ENCODE measurements at places on chromosomes 6 and 20.
A peak's percentile ranks its signal among the peaks of the same experiment; 100 is the strongest.

DNA sequence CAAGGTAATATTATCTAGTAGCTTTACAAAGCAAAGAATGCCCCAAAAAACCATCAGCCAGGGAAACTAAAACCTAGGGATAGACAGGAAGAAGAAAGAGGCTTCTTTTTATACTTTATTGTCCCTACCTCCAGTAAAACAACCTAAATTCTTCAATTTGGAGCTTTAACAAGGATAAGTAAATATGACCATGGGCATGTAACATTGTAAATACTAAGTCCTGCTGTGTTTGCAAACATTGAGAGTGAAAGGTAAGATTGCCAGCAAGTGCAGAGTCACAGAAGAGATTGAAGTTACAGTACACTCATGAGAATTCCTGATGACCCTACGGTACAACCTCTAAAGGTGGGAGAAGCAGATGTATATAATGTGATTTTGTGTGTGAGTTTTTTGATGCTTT is 117.2 kb downstream of the FOXO3 start:
- DNase-seq, result no peak

DNA sequence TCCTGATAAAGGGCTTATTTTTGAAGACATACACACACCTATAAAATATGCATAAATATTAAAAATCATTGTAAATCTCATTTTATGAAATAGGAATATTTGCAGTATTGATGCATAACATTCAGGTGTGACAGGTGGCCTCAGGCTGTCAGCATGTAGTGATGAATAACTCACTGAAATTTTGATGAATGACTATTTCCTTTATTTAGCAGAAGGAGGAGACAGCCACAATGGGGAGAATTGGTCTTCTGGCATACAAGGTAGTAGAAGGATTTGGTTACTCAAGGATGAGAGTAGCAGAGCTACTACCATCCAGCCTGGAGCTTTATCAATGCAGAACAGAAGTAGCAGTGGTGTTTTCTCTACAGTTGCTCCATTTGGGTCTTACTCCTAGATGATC is 47.2 kb downstream of the RGS17 start:
- DNase-seq, result no peak

- no peak for DNase-seq
Observed at GRCh38 chr20:46168438-46168837, 50.3 kb downstream of the CD40 start.

- no peak for DNase-seq
Observed at GRCh38 chr6:89818977-89819335, 638 bp downstream of the MDN1 start.

DNA sequence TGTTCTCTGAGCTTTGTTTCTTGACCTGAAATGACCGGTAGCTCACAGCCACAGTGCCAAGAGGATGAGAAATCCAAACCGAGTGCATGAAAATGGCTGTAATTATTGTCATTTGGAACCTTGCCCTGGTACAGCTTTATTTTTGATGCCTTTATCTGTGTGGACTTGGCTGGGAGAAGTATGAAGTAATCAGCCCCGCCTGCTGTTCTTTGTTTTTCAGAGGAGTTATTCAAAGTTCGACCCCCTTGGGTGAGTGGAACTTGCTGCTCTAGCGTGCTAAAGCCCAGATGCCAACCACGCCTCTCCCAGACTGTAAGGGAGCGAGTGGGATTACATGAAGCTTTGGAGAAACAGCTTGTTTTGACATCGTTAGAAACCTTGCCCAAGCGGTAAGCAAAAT is 48.3 kb downstream of the ECT2L start:
- DNase-seq, result no peak

DNA sequence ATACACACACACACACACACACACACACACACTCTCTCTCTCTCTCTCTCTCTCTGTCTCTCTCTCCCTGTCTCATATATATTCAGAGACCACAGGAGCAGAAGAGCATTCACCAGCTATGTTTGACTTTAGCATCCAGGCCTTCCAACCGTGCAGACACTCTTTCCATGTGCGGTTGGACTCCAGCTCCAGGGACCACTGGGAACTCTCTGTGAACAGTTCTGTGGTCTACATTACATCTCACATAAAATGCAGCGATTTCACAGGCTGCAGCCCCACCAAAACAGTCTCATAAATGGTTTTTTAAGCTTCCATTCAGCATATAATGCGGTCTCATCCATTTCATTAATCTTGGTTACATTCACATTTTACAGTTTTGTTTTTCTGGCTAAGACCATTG is 508.4 kb upstream of the SULF2 start:
- no peak for DNase-seq

DNA sequence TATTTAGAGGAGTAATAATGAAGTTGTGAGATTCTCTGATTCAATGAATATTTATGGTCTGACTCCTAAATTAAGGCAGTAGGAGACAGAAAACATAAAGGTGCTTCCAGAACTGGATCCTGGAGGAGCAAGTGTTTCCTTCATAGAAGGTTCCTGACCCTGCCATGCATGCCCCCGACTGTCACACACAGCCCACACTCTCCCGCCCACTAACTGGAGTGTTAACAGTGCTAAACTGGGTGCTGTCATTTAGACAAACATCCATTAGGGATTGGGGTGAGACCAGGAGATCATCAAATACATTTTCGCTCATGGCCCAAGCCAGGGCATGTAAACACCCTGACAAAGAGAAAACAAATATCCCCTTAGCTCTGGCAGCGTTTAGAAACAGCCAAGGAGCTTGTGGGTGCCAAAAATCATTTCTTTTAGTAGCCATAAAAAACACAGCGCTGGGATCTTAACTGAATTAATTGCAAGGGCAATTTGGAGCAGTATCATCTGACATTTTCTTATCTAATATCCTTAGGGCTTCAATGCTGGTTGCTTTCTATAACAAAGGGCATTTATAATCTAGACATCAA is 46.8 kb downstream of the INSM1 start:
- DNase-seq, result no peak

DNA sequence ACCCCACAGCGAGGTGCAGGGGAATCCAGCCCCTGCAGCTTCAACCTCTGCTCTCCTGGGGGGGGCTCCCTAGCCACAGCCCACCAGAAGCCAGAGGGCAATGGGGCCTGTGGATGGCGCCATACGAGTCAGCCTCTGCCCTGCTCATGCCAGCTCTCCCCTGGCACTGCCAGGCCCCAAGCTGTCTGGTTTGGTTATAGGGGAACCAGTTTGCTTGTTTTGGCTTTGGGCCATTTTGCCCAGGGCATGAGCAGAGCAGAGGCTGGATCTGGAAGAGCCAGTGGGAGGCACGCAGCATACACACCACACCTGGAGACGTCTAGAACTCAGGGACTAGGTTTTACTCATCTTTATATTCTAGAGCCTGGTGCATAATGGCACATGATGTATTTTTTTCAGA is 66.7 kb upstream of the SLC22A16 start:
- no peak for DNase-seq

DNA sequence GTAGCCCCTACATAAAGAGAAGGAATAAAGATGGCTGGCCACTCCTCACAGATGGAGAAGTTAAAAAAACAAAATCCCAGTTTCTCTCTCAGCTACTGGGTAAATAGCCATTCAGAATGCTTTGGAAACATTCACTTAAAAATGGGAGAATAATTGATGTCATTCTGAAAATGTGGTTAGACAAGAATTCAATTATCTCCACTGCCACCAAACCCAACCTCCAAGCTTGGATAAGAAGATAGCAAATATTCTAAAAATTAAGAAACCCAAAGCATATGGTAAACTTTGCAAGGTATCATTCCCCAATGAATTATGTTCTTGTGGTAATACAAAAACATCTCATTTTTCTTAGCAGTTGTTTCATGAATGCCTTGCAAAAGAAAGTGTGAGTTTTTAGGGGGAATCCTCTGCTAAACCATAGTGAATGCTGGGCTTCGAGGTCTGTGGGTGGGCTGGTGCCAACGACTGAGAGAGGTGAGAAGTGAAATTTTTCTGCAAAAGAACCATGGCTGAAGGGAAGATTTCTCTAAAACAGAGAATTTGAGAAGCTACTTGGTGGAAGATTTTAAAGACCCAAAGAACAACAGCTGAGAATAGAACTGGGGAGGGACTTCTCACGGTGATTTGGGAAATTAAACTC is 497.9 kb upstream of the JARID2 start:
- DNase-seq, result no peak

- no peak for DNase-seq
Observed at GRCh38 chr6:127266892-127267645, 405 bp downstream of the RNF146 start.

GRCh38 chr6:119241111-119241465 is 108.5 kb downstream of the MAN1A1 start:
- DNase-seq, result no peak

GRCh38 chr6:22613695-22614094 is 44.3 kb downstream of the HDGFL1 start:
- DNase-seq, result no peak

DNA sequence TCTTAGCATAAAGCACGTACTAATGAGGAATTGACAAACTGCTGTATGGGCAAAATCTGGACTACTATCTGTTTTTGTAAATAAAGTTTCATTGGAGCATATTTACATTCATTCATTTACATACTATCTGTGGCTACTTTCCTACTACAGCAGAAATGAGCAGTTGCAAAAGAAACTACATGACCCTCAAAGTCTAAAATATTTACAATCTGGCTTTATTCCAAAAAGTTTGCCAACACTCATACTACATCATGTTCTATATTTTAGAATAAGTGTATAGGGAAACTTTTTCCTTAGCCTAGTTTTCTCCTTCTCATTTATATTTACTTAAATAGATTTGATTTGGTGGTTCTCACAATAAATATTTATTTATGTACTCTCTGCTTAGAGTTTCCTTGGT is 208.2 kb downstream of the RIMS1 start:
- DNase-seq, result no peak

DNA sequence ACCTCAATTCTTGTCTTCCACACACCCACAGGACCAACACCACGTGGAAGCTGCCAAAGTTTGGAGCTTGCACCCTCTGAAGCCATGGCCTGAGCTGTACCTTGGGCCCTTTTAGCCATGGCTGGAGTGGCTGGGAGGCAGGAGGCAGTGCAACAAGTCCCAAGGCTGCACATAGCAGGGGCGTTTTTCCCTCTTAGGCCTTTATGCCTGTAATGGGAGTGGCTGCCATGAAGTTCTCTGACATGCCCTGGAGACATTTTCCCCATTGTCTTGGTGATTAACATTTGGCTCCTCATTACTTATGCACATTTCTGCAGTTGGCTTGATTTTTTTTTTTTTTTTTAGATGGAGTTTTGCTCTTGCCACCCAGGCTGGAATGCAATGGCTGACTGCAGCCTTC is 44.4 kb upstream of the SLC22A3 start:
- no peak for DNase-seq

GRCh38 chr6:79756496-79756895 is 125.4 kb downstream of the SH3BGRL2 start:
- DNase-seq, result no peak

- peak; percentile 38 for DNase-seq
Observed at GRCh38 chr20:11204926-11205768, 531.3 kb upstream of the JAG1 start.

- no peak for DNase-seq
Observed at GRCh38 chr6:98539741-98540140, 294.6 kb upstream of the POU3F2 start.

DNA sequence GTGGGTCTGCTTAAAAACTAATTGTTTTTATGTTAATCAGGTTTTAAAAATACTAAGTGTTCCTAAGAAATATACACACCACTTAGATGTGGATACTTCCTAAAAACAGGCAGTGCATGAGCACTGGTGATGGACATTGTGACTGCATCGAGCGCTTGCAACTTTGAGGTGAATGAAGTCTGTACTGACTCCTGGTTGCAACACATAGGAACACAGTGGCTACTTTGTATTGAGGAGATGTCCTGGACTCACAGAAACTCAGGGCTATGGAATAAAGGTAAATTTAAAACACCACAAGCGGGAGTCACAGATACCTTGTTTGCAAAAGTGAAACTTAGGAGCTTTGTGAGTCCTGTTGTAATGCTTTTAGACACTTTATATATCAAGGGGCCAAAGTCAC is 55.6 kb upstream of the POLR1H start:
- no peak for DNase-seq

DNA sequence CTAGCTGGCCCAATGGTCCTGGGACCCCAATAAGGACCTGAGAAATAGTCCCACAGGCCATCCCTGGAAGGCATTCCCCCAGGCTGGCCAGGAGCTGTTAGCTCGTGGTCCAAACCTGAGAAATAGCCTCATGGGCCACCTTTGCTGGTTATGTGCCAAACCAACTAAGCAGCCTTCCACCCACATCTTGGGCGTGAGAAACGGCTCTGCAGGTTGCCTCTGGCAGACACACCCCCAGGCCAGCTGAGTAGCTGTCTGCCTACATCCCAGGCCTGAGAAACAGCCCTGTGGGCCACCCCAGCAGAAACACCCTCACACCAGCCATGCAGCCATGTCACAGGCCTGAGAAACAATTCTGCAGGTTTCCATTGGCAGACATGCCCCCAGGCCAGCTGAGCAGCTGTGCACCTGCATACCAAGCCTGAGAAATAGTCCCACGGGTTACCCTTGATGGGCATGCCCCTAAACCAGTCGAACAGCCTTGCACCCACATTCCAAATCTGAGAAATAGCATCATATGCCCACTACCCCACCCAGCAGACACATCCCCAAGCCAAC is 567.8 kb upstream of the ID4 start:
- no peak for DNase-seq
